ENCODE measurements at places on chromosomes 6 and 20.

GRCh38 chr6:120764312-120764711 lies 570.0 kb downstream of the TBC1D32 start:
- DNase-seq: no peak

- no peak for DNase-seq
Measured at GRCh38 chr6:44723439-44724197, 336.1 kb downstream of the CDC5L start.

- no peak for DNase-seq
Measured at GRCh38 chr6:149696901-149697300, 21.0 kb downstream of the LATS1 start.

DNA sequence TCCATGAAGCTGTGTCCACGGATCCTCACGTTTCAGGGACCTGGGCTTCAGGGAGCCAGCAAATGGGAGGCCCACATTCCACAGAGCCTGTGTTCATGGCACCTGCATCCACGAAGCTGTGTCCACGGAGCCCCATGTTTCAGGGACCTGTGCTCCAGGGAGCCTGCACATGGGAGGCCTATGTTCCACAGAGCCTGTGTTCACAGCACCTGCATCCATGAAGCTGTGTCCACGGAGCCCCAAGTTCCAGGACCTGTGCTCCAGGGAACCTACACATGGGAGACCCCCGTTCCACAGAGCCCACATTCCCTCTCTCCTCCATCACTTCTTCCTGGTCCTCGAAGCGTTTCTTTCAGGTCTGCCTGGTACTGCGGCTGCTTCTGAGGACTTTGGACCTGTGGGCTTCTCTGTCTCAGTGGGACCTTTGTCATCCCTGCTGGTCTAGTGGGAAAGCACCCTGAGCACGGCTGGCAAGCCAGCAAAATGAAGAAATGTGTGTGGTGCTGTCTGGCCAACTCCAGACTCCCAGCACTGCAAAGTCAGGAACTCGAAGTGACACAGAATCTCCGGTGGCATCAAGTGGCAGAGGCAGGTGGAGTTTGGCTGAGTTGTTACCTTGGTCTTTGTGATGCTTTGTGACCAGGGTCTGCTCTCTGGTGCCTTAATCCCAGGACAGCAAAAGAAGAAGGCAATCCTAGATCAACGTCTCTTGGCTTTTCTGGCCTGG lies 245.9 kb downstream of the DLL1 start:
- DNase-seq: no peak

DNA sequence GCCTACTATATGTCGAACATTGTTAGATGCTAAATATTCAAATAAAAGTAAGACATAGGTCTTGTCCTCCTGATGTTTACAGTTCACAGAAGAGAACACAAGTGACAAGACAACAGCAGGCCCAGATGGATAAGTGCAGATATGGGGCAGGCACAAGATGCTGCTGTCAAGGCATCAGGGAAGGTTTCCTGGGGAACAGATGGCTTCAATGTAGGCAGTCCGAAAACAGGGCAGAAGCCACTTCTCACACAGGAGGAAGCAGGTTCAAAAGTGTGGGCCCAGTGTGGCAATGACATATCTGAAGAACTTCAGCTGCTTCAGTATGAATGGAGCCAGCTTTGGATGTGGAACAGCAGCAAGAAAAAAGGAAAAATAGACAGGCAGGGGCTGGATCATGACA lies 32.5 kb downstream of the HLA-DPB1 start:
- DNase-seq: no peak

DNA sequence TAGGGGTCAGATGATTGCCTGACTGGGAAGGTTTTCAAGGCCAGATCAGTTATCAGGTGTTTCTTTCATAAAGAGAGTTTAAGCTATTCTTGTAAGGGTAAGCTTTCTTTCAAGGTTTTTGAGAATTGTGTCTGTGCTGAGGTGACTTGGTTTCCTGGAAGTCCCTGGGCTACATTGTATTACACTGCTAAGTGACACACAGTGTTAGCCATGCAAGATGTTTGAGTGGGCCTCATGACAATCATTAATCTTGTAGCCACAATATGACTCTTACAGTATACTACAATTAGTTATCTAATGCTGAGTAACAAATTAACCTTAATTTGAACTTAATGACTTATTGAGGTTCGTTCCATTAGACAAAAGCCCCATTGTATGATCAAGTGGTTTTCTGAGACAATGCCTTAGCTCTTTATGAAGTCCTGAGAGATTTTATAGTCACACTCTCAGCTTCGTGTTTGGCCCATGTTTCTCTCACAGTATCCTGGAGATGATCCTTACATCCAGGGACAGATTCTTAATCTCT lies 186.7 kb downstream of the RPS12 start:
- no peak for DNase-seq

DNA sequence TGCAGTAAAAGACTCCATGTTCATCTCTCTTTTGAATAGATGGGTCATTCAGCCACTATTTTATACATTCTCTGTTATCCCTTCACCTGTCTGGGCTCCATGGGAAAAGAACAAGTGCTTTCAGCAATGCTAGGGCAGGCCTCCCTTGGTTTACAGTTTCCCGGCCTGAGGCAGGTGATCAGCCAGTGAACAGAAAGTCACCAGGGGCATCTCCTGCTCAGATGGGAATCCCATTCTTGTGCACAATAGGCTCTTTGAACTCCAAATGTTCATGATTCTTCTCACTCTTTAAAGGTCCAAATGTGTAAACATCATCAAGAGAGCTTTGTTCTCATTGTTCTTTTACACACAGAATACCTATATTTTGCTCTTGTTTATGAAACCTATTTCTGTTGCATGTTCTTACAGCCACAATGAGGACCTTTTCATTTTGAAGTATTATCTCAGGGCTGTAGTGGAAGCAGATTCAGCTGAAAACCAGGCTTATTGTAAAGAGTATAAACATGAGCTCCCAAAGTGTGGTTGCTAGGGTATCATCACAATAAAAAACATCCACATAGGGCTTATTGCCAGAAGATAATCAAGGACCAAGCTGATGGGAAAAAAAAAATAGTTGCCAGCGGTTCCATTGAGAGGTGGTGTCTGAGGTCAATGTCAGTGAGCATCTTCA lies 267.1 kb upstream of the SGK1 start:
- no peak for DNase-seq

DNA sequence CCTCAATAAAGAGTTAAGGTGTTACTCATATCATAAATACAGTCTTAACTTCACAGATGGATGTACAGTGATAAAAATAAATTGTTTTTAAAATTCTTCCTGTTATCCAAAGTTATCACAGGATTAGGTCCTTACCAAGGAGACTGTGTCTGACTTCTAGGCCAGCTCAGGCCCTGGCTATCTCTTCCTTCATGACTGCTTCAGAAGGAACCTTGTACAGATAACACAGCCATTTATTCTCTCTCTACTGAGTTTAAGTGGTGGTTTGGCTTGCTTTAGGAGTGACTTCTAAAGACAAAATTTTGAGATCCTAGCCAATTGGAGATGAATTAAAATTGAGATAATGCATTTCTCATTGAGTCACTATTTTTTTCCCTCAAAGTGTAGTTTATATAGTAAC lies 40.8 kb upstream of the RNF182 start:
- DNase-seq: no peak

DNA sequence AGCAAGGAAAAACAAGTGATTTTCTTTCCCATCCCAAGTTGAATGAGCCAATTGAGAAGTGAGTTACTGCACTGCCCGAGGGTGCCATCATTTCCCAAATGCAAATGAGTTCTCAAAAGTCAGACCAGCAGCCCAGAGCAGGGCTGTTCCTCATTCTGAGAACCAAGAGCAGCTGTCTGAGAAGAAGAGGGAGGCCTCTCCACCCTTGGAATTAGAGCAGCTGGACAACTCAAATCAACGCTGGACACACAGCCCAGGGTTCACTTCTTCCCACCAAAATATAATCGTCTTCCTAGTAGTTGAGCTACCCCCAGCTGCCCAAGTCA lies 4.6 kb upstream of the PREX1 start:
- no peak for DNase-seq

- peak; percentile 41 for DNase-seq
Measured at GRCh38 chr6:52503851-52504781, 72.7 kb downstream of the TRAM2 start.

DNA sequence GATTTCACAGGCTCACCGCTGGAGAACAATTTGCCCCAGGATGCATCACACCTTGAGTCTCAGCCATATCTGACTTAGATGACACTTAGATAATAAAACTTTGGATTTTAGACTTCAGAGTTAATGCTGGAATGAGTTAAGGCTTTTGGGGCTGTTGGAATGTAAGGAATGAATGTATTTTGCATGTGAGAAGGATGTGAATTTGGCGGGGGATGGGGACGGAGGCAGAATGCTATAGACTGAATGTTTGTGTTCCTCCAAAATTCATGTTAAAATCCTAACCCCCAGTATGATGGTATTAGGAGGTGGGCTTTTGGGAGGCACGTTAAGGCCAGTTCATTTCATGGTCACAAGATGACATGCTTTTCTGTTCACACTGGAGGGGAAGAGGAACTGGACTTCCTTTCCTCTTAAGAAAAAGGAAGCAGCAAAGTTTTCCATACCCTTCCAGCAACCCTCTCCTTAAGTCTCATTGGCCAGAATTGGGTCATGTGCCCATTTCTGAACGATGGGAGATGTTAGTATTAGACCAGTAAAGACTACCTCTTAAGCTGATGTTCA lies 5.8 kb upstream of the SRXN1 start:
- no peak for DNase-seq

Measured in esophagus squamous epithelium (tissue), 5 donors.